ENCODE measurements at places on chromosomes 6 and 20. TPM values are rescaled to one million over a fixed set of nuclear protein-coding genes. Genes with fewer than 3 reads are reported as not detected.

RAB5IF gene
- total RNA-seq: 137 TPM

GRCh38 chr6:52132292-52132691 lies 44.9 kb upstream of the PKHD1 start:
- no peak for DNase-seq

DNA sequence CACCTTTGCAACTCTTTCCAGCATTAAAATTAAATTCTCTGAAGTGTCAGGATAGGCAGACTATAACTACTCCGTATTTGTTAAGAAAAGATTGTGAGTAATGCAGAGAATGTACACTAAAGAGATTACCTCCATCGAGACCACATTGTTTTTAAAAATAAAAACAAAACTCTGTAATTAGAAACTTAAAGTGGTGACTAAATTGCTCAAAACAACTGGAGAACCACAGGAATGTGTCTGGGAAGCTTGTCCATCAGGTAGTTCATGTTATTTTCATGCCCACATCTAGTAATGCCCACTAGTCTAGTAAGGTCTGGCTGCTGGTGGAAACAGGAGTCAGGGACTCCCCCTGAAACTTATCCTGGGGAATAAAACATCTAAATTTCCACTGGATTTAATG lies 103.0 kb upstream of the FOXQ1 start:
- DNase-seq: no peak

GRCh38 chr6:32972353-32973143 lies 4.2 kb downstream of the BRD2 start:
- no peak for DNase-seq

DNA sequence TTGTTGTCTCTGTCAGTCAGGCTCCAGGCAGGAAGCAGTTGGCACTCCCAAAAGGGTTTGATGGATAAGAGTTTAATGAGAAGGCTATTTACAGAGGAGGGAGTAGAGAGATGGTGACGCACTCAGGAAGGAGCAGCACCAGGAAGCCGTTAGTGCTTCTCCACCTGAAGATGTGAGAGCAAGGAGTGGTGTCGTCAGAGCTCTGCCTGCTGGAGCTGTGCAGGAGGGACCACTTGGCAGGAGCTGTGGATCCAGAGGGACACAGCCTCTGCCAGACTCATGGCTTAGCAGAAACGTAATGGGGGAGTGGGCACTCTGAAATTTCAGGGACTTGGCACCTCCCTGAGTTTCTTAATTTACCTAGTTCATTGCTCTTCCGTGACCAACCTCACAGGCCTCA lies 16.8 kb downstream of the DAAM2 start:
- DNase-seq: no peak

All from pulmonary artery endothelial cell (primary cell).